ENCODE measurements at places on chromosomes 5 and 9. TPM values are rescaled to one million over a fixed set of nuclear protein-coding genes. Genes with fewer than 3 reads are reported as not detected.

Gene ORM2
- not detected for total RNA-seq

Gene C8G
- not detected for total RNA-seq

Gene PCDHA2
- total RNA-seq = 0.03 TPM

DNA sequence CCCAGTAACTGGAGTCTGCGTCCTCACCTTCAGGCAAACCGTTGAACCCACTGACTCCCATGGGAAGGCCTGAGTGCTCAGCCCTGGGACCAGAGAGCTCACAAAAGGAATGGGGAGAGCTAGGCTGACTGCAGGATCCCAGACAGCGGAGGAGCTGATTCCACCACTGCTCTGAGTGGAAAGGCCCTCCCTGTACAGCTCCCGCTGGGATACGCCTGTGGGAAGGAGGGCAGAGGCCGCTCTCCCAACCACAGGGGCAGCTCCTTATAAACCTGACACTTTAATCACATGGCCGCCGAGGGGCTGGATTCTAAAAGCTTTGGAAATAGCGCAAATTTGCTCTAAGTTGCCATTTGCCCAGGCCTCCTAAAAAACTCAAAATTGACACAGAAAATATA, 37.1 kb downstream of the DBH start:
- no peak for DNase-seq

GRCh38 chr9:5455181-5455580, 4.8 kb downstream of the CD274 start:
- DNase-seq = peak; percentile 78

All from A172 (cell line).